Hematopoietic multipotent progenitor cell (in vitro differentiated cells): ENCODE measurements at places on chromosomes 16 and 17. TPM values are rescaled to one million over a fixed set of nuclear protein-coding genes. Genes with fewer than 3 reads are reported as not detected.

DNA sequence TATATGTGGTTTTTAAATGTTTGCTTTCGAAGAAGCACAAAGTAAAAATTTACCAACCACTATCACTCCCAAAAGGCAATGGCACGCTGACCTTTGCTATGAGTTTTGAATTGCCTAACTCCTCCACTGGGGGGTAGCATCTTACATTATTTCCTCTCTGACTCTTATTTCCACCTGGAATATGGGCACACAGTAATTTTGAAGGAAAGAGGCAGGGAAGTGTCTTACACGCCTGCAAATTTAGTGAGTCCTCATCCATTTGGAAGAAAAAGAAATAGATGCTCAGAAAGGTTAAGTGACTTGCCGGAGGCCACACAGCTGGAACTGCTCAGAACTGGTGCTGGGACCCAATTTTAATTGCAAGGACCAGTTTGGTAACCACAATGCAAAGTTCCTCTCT, 29.9 kb upstream of the IRX6 start:
- DNase-seq: no peak

DNA sequence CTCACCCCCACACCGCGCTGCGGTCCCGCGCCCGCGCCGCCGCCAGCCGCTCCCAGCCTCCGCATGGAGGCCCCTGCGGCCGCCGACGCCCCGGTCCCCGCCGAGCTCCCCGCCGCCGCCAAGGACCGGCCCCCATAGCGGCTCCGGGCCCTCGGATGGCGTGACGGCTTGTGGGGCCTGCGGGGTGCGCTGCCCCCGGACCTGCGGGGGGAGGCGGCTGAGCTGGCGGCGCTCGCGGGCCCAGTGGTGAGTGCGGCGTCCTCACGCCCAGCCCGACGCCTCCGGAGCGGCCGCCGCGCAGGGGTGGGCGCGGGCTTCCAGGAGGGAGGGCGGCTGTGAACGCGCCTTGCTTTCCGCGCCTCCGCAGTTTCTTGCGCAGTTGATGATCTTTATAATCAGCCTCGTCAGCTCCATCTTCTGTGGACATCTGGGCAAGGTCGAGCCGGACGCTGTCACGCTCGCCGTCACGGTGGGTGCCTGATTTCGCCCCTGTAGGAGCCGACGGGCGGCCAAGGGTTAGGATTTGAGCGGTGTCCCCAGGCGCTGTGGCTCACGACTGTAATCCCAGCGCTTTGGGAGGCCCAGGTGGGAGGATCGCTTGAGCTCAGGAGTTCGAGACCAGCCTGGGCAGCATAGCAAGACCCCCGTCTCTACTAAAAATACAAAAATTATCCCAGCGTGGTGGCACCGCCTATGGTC, 46.4 kb downstream of the SLC47A1 start:
- DNase-seq: no peak

DNA sequence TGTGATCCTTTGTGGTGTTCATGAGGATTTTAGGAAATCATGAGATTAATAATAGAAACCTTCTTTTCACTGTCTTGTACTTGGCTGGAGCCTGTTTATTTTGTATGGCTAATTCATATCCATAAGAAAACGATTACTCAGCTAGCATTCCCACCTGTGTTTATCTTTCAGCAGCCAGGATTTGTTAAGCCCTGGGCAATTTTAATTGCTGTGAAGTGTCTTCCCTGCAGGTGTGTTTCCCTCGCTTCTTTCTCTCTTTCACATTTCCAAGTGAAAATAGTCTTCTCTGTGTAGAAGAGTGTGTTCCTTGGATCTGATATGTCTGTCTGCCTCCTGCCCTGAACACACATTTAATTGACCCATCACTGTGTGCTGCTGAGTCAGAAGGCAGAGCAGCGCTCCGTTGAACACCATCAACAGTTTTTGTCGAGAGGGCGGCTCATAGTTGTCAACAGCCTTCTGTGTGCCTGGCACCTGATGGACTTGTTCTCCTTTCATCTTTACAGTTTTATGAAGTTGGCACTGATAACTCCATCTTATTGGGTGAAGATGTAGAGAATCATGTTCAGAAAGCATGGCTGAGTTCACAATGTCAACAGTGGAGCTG, 83.2 kb downstream of the SPECC1 start:
- no peak for DNase-seq

GRCh38 chr17:6455321-6455705, 11.1 kb downstream of the PIMREG start:
- DNase-seq: peak; percentile 81

DNA sequence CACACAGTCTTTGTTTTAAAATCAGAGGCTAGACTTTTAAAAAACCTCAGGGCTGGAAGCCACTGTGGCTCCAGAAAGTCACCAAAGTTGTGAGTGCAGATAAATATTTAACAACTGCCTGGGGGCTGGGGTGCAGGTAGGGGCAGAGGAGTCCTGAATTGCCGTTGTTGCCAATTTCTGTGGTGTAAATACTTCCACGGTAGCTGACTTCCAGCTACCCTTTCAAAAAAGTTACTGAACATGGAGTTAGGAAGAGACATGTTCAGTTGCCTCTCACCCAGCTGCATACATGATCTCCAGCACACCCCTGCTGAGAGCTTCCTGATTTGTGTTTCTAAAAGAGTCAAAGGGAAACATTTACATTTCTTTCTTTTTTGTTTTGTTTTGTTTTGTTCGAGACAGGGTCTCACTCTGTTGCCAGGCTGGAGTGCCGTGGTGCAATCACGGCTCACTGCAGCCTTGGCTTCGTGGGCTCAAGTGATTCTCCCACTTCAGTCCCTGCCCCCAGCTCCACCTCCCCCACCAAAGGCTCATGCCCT, 58.7 kb downstream of the PLXDC1 start:
- peak; percentile 47 for DNase-seq

DNA sequence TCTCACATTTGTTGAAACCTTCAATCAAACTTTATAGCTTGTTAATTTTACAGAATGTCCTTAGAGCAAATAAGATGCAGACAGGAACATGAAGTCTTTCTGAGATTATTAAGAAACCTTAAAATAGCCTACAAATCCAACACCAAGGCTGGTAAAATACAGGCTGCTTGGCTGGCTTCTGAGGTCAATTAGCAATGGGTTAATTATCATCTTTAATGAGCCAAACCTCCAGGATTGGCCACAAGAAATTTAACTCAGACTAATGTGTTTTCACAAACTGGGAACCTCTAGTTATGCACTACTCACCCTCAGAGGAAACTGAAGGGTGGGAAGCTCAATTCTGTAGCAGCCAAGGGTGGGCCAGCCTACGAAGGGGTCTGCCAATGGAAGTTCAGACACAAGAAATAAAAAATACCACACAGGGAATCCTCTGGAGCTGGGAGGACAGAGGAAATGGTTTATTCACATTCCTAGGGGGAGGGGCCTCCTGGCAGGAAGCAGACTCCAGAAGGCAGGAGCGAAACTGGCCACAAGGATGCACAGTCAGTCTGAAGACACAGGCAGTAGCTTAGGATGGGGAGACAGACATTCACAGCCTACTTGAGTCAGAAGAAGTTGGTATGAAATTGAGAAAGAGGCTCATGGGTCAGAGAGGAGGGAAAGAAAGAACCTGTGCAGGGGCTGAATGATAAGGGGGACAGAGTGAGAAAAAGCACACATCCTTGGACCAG, 36.1 kb downstream of the HIC1 start:
- no peak for DNase-seq

DNA sequence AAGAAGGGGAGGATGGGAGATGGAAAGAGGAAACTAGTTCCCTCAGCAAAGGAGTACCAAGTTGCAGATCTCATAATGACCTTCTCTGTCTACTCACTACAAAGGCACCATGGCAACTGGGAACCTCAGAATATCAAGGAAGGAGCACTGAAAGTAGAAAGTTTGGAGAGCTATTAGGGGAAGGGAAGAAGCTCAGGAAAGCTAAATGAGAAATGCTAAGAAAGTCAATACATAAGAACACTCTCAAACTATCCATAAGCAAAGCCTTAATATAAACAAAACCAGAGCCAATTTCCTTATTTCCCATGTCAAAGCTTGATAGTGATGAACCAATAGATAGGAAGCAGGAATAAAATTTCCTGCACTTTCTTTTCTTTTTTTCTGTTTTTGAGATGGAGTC, 57.9 kb upstream of the C17orf78 start:
- DNase-seq: no peak

- peak; percentile 67 for DNase-seq
These were observed 12.6 kb downstream of the KCTD2 start for GRCh38 chr17:75059369-75060345.

DNA sequence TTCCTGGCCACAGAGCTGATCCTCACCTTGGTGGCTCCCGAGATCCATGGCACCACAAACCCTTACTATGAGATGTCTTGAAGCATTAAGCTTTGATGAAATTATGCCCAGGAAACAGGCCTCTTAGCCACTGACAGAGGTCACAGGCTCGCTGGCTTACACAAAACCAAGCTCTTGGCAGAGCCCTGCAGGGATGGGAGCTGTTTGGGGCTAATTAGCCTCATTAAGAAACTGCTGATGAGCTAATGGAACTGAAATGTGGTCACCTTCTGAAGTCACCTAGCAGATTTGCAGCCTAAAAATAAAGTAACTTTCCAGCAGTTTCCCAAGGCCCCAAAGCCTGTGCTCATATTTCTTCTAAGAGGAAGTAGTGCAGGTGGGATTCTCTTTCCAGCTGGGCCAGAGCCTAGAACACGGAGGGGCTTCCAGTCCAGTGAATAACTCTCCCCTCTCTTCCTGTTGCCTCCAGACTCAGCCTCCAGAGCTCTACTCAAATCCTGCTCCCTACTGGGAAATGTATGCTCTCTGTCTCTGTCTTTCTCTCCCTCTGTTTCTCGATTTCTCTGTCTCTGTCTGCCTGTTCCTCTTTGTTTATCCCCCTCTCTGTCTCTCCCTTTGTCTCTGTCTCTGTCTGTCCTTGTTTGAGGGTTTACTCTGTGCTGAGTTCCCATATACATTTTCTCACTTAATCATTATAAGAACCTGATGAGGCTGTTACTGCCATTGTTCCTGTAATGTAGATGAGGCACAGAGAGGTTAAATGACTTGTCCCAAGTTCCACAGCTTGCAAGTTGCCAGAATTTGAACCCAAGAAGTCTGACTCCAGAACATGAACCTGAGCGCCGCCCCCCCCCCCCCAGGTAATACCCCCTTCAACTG, 338.9 kb downstream of the CA10 start:
- DNase-seq: no peak

GRCh38 chr17:31522284-31522931, 130.9 kb downstream of the RAB11FIP4 start:
- DNase-seq: no peak

DNA sequence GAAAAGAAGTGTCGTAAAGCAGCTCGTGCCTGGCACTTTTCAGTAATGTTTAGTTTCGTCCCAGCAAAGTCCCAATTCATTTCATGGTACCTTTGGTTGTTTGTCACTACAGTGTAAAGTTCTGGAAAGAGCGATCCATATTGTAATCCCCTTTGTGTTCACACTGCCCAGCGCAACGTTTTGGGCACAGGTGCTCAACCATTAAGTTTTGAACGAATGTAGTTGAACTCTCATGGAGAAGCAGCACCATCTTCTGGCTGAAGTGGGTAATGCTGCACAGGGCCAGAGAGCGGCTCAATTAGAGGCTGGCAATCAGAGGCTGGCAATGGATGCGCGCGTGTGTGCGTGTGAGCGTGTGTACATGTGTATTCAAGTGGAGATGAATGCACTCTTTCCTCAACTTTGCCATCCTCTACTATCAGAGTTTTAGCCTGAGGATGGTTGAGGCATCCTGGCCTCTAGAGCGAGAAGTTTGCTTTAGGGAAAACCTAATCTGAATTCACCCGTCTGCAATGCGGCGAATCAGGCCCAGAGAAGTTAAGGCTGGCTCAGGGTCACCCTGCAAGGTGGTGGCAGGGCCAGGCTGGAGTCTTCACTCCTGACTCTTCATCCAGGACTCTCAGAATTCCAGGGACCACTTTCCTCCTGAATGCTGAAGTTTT, 29.9 kb downstream of the DYNLL2 start:
- peak; percentile 87 for DNase-seq

- DNase-seq: no peak
These were observed 25.1 kb downstream of the MINK1 start for GRCh38 chr17:4858068-4858881.

GRCh38 chr17:45436161-45436560, 3.5 kb upstream of the ARHGAP27 start:
- DNase-seq: no peak

- no peak for DNase-seq
These were observed 552.3 kb downstream of the TOX3 start for GRCh38 chr16:51994597-51994996.

DNA sequence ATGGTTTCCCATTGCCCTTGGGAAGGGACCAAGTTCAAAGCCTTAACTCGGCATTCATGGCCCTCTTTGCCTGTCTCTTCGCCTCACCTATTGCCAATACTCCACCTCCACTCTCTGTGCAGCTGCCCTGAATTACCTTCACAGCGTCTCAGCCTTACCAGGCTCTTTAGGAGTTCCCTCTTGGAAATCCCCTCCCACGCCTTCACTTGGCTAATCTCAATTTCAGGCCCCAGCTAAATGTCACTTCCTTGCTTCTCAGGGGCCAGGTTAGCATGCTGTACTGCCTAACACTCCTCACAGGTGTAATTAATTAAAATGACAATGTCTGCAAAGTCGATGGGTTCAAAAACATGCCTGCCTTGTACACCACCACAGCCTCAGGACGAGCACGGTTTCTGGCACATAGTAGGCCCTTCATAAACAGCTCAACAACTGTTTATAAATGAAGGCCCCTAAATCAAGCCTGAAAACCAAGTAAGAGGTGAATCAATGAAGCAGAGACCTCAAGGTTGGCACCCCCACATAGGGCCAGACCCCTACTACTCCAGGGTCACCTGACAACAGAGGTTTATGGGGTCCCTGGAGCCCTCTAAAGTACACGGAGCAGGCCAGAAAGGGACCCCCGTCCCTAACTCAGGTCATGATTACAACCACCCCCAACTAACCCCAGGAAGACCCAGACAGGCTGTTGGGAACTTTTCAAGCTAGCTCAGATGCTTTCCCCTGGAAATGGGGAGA, 11.2 kb upstream of the EEF2K start:
- DNase-seq: no peak

DNA sequence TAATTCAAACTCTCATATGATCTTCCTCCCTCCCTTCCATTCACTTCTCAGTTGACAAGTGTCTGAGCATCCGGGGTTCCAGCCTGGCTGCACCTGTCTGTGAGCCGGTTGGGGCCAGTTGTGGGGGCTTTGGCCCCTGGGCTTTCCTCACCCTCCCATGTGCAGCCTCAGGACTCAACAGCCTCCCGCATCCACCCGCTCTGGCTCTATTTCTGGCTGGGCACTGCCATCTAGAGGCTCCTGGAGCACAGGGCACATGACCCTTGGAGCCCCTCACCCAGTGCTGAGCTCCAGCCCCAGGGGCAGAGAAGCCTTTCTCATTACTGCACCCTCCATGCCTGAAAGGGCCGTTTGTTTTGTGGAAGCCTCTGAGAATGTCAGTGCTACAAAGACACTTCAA, 43.3 kb downstream of the HAPSTR1 start:
- peak; percentile 74 for DNase-seq

The GPRC5B gene
- total RNA-seq: under 0.01 TPM

The ADGRG1 gene
- 93.2 TPM for total RNA-seq

The KRTAP9-8 gene
- total RNA-seq: not detected

The TMC6 gene
- 111 TPM for total RNA-seq

The MARVELD3 gene
- total RNA-seq: under 0.01 TPM

The OR1F1 gene
- total RNA-seq: not detected

The RASD1 gene
- total RNA-seq: 3.0 TPM

The ENPP7 gene
- total RNA-seq: 0.27 TPM
